Adrenal gland (tissue), 19 donors: ENCODE measurements at places on chromosomes 1 and 21.

DNA sequence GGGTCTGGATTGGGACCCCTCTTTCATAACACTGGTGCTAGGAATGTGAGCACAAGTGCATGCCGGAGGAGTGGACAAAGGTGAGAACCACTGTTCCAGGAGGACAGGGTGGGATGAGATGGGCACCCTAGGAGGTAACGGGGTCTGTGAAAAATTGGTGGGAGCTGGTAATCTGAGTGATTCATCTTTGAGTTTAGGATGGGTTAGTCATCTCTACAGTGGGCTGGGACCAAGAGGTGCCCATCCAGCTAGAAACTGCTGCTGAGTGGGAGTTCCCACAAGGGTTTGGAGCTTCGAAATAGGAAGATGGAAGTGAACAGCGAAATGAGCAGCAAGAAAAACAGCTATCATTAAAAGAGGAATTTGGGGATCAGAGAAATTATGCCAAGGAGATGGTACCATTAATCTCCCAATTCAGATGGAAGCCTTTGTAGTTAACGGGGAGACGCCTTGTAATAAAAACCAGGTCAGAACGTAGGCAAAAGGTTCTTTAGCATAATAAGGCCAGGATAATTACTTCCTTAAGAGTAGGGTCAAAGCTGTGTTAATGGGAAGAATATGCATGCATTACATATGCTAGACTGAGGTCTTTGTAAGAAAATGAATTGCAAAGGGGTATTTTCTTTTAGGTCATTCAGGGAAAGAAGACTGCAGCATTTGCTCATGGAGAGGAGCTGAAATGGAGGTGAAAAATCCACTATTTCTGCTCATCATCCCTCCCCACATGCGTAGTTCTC, 55.5 kb downstream of the OLFML3 start:
- DNase-seq = no peak

GRCh38 chr21:38989379-38989744, 183.6 kb downstream of the ETS2 start:
- DNase-seq = no peak

- DNase-seq = peak; percentile 78
Measured at GRCh38 chr1:27542463-27543273, 52.7 kb upstream of the WASF2 start.

DNA sequence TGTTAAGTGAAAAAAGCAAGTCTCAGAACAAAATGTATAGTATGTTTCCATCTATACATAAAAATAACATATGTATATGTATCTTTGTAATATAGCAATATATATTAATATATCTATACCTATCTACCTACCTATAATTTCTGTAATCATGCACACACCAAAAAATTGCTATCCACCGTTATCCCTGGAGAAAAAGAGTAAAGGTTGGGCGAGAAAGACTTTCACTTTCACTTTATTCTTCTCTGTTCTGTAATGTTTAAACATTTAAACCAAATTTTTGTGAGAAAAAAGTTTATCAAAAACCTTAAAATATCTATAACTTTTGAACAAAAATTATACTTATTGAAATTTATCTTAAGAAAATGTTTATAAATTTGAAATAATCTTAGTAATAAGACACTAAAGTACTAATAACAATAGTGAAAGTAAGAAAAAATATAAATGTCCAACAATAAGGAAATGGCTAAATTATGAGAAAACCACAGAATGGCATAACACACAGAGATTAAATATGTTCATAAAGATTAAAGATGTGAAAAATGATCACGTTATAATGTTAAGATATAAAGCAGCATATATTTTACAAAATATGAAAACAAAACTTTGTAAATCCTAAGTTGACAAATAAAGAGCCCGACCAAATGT, 74.0 kb upstream of the LRRC53 start:
- DNase-seq = no peak

- DNase-seq = no peak
Measured at GRCh38 chr1:234856845-234857245, 246.9 kb upstream of the IRF2BP2 start.

GRCh38 chr1:236090741-236091147, 25.9 kb upstream of the NID1 start:
- DNase-seq = no peak

GRCh38 chr1:61420243-61420642, 304.7 kb downstream of the TM2D1 start:
- no peak for DNase-seq
